ENCODE measurements at places on chromosomes 7 and 10. TPM values are rescaled to one million over a fixed set of nuclear protein-coding genes. Genes with fewer than 3 reads are reported as not detected.

- peaks cover 6% of the 10 kb centered on the region for H3K4me1 ChIP-seq
- no peak overlapping the region for H3K27ac ChIP-seq
- no peaks in the 10 kb centered on the region for H3K27me3 ChIP-seq
Observed at GRCh38 chr7:15802425-15802824, 115.9 kb upstream of the MEOX2 start.

GRCh38 chr7:27435461-27435860 is 192.9 kb downstream of the EVX1 start:
- H3K36me3 ChIP-seq, result no peaks in the 10 kb centered on the region
- DNase-seq, result no peak
- H3K4me1 ChIP-seq, result no peaks in the 10 kb centered on the region

The CH25H gene
- not detected for total RNA-seq

DNA sequence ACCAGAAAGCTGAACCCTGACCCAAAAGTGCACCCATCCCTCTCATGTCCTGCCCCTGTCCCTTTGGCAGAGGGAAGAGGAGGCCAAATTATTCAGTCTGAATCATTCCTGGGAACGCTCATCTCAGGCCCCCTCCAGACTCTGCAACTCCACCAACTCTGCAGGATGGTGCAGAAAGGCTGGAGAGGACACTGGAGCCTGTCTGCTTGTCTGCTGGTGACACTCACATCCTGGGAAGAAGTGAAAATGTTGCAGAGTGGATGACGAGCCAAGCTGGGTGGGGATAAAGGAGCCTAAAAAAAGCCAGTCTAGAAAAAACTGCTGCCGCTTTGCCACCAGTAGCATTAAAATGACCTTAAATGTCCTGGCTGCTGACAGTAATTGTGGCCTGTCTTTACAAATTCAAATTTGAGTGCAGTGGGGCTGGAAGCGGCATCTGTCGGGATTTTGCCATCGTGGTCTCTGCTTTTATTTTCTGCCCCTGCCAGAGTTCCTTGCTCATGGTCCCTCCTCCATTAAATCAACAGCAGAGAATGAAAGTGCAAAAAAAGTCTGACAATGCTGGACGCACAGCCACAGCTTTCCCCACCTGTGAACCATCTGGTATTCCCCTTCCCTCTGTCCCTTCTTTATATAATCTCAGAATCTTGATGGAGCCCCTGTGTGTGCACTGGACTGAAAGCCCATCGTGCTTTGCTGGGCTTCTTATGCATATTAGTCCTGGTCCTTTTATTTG is 63.9 kb downstream of the STK17A start:
- DNase-seq, result no peak
- H3K27ac ChIP-seq, result peak overlapping the region; percentile 97
- H3K27me3 ChIP-seq, result no peaks in the 10 kb centered on the region
- H3K4me1 ChIP-seq, result peaks cover 67% of the 10 kb centered on the region
- H3K4me3 ChIP-seq, result no peak overlapping the region

The SPDYE9 gene
- not detected for total RNA-seq

The PPP1R3C gene
- 0.74 TPM for total RNA-seq

DNA sequence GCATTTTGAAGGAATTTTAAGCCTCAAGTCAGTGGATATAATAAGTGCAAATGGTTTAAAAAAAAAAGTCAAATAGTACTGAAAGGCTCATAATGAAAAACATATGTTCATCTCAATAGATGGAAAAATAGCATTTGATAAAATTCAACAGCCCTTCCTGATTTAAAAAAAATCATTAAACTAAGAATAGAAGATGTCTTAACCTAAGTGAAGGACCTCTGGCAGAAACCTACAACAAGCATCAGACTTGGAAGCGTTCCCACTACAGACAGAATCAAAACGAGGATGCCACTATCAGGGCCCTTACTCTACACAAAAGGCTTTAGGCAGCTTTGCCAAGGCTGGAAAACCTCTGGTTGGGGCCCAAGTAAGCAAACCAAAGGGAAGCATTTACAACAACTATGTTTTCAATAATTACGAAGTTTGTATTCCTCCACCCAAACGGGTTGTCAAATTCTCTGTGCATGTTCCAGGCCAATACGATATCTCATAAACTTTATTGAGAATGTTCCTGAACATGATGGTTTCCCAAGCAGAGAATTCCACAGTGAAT is 45.1 kb downstream of the CYTH3 start:
- no peaks in the 10 kb centered on the region for H3K36me3 ChIP-seq
- DNase-seq, result no peak
- peaks cover 2% of the 10 kb centered on the region for H3K4me1 ChIP-seq
- H3K4me3 ChIP-seq, result no peak overlapping the region

The PLXDC2 gene
- total RNA-seq, result 0.53 TPM

DNA sequence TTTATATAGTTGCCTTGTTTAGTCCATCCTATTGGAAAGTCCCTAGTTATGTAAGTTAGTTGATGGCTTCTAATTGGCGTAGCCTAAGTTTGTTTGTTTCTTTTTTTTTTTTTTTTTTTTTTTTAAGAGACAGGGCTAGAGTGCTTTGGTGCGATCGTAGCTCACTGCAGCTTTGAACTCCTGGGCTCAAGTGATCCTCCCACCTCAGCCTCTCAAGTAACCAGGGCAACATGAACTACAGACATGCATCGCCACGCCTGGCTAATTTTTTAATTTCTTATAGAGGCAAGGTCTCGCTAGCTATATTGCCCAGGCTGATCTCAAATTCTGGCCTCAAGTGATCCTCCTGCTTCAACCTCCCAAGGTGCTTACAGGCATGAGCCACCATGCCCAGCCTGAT is 7.1 kb downstream of the CSGALNACT2 start:
- peaks cover 8% of the 10 kb centered on the region for H3K4me1 ChIP-seq
- H3K36me3 ChIP-seq, result peaks cover 3% of the 10 kb centered on the region
- H3K27ac ChIP-seq, result no peak overlapping the region
- no peak for DNase-seq
- H3K27me3 ChIP-seq, result no peaks in the 10 kb centered on the region

DNA sequence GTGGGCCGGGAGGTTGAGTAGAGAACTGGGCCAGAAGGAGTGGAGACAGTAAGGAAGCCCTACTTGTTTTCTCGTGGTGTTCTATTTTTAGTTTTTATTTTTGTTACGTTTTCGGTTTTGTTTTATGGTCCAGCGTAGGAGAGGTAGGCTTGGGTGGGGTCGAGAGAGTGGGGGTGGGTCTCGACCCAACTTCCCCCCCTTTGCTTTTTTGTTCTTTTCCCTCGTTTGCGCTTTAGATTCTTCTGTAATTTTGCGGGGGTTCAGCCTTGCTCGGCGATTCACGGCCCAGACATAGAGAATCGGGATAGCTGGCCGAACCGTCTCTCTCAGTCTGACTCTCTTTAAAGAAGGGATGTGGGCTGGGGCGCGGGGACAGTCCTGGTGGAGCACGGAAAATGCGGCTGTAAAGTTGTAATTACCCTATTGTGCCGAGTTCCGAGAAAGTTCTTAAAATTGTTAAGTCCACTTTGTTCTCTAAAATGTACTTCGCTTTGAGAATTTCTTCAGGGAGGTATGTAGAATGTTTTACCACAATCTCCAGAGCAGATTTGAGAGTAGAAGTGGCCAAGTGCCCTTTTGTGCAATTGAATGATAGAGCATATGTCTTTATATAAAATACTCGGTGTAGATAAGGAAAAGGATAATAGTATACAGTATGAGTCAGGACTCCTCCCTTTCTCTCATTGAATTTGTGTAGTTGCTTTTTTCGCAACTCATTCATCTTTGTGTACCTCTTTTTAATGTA is 816 bp downstream of the DMTF1 start:
- peak overlapping the region; percentile 84 for H3K27ac ChIP-seq
- peak overlapping the region; percentile 100 for H3K4me3 ChIP-seq
- H3K36me3 ChIP-seq, result no peaks in the 10 kb centered on the region
- H3K27me3 ChIP-seq, result no peaks in the 10 kb centered on the region
- DNase-seq, result peak; percentile 58

GRCh38 chr10:34590793-34591192 is 224.3 kb downstream of the PARD3 start:
- DNase-seq, result no peak
- no peaks in the 10 kb centered on the region for H3K36me3 ChIP-seq
- no peaks in the 10 kb centered on the region for H3K27me3 ChIP-seq
- no peak overlapping the region for H3K4me3 ChIP-seq
- no peak overlapping the region for H3K27ac ChIP-seq

The ARID5B gene
- total RNA-seq, result 7.0 TPM

The EPHB6 gene
- 2.9 TPM for total RNA-seq

GRCh38 chr7:77393261-77393660 is 22.9 kb downstream of the GSAP start:
- no peaks in the 10 kb centered on the region for H3K27me3 ChIP-seq
- no peaks in the 10 kb centered on the region for H3K4me1 ChIP-seq
- no peak overlapping the region for H3K27ac ChIP-seq
- no peak overlapping the region for H3K4me3 ChIP-seq

GRCh38 chr10:51806079-51806835 is 106.9 kb upstream of the CSTF2T start:
- no peaks in the 10 kb centered on the region for H3K36me3 ChIP-seq
- H3K4me1 ChIP-seq, result no peaks in the 10 kb centered on the region
- DNase-seq, result no peak

GRCh38 chr10:72315611-72316385 is 38.9 kb downstream of the DNAJB12 start:
- no peak overlapping the region for H3K4me3 ChIP-seq
- H3K27ac ChIP-seq, result peak overlapping the region; percentile 35
- H3K4me1 ChIP-seq, result peaks cover 44% of the 10 kb centered on the region
- no peaks in the 10 kb centered on the region for H3K27me3 ChIP-seq
- H3K36me3 ChIP-seq, result no peaks in the 10 kb centered on the region

The CRYGN gene
- not detected for total RNA-seq

- no peaks in the 10 kb centered on the region for H3K27me3 ChIP-seq
- no peak for DNase-seq
- peaks cover 15% of the 10 kb centered on the region for H3K4me1 ChIP-seq
- H3K27ac ChIP-seq, result no peak overlapping the region
Observed at GRCh38 chr7:135715673-135716072, 12.3 kb downstream of the SLC13A4 start.

The SPDYE1 gene
- total RNA-seq, result not detected
